ENCODE measurements at places on chromosomes 1 and 21.

- DNase-seq: no peak
Measured at GRCh38 chr1:76012341-76013205, 62.0 kb upstream of the ST6GALNAC3 start.

- DNase-seq: no peak
Measured at GRCh38 chr1:41341772-41342562, 19.3 kb upstream of the FOXO6 start.

DNA sequence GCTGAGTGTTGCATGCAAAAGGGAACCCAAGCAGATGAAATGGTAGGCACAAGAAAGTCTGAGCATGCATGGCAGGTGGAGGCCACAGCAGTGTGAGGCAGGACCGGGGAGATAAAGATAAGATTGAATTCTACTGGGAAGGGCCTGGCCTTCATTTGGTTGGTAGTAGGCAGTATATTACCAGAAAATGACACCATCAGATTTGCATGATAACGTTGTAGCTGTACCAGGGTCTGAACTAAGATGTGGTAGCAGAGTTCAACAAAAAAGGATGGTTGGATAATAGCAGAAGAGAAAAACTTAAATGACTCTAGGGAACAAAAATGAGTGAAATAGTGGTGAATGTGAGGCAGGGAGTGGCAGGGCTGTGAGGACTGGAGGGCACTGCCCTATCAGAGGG lies 75.6 kb upstream of the DNAJC6 start:
- DNase-seq: no peak

- DNase-seq: no peak
Measured at GRCh38 chr1:193219391-193219790, 33.0 kb upstream of the B3GALT2 start.

DNA sequence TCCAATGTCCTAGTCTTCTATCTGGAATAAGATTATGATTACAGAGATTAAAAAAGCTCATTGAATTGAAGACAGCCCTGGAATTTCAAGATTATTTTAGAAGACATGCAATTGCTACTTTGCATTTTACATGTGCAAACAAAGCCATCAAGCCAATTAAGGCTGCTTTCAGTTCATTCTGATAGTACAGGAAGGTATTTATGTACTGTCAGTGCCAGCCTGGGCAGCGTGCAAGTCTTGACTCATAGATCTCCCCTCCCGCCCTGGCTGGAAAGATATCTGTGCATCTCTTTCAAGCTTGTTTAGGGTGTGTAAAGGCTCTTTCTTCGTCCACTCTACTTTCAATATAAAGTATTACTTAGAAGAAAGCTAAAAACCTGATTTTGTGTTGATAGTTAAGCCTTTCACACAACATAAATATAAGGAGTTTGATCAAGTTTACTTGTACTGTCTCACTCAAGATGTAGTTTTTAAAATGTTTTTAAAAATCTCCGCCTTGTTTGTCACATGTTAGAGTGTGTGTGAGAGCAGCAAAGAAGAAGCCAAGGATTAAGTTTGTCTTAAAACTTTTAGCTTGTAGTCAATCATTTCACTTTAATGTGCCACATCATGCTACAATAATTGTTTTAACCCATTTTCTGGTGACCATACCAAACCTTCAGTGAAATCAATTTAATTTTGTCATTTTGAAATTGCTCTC lies 13.6 kb upstream of the LYPLAL1 start:
- no peak for DNase-seq

- peak; percentile 49 for DNase-seq
Measured at GRCh38 chr21:30194701-30195299, 21.1 kb downstream of the CLDN8 start.

- DNase-seq: no peak
Measured at GRCh38 chr1:214747050-214747635, 144.1 kb downstream of the CENPF start.

GRCh38 chr1:172547071-172547470 lies 14.1 kb downstream of the SUCO start:
- DNase-seq: no peak

DNA sequence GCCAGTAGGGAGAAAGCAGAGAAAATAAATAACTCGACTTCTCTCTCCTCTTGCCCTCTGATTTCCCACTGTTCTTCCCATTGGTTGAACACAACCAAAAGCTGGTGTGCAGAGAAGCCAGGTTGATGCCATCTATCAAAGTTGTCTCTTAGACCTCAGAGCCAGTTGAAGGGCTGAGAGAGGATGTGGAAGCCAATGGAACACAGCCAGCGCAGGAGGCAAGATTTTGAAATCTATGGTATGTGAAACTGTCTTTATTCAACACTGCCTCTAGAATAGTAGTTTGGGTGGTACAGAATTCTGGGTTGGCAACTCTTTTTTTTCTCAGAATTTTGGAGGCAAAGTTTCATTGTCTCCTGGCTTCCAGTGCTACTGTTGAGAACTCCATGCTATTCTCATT lies 11.3 kb upstream of the SMAP2 start:
- DNase-seq: no peak

GRCh38 chr21:37636152-37636860 lies 269.7 kb downstream of the DYRK1A start:
- DNase-seq: no peak

DNA sequence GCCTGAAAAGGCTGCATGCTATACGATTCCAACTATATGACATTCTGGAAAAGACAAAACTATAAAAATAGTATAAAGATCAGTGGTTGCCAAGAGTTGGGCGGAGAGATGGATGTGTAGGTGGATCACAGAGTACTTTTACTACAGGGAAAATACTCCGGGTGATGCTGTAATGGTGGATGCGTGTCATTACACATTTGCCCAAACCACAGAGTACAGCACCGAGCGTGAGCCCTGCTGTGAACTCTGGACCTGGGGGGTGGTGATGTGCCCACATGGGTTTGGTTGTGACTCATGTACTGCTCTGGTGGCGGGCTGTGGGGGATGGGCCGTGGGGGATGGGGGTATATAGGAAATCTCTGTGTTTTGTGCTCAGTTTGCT lies 162.7 kb upstream of the COL6A1 start:
- peak; percentile 44 for DNase-seq

GRCh38 chr1:227941509-227942020 lies 6.2 kb downstream of the WNT9A start:
- no peak for DNase-seq

GRCh38 chr1:25008192-25008485 lies 78.1 kb upstream of the RUNX3 start:
- DNase-seq: no peak

DNA sequence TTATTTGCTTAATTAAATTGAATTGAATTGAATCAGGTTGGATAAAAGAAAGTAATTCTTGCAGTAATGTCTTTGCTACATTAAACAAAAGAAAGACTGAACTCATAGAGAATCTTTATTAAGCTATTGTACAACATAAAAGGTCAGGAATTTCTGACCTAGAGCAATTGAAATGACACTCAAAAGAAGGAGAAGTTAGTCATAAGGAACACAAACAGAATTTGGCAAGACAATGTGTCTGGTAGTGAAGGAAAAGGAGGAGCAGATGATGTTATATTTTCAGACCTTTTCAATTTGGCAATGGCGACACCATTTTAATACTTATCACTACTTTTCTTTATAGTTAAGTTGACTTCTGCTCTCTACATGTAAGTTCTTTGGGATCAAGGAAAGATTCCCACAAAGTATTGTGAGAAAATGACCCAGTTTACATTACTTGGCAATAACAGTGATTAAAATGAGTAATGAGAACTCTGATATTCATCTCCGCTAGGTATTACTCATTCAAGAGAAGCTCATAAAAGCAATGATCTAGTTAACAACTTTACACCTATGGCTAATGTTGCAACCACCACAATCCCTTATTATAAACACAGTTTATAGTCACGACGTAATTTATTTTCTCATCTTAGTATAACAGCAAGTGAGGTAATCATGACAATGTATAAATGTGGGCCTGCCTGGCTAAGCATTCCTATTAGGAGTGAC lies 14.7 kb upstream of the KRTAP21-1 start:
- no peak for DNase-seq

- DNase-seq: peak; percentile 53
Measured at GRCh38 chr1:15155888-15156741, 2.6 kb downstream of the TMEM51 start.

GRCh38 chr1:20174937-20175666 lies 10.8 kb upstream of the UBXN10 start:
- no peak for DNase-seq

DNA sequence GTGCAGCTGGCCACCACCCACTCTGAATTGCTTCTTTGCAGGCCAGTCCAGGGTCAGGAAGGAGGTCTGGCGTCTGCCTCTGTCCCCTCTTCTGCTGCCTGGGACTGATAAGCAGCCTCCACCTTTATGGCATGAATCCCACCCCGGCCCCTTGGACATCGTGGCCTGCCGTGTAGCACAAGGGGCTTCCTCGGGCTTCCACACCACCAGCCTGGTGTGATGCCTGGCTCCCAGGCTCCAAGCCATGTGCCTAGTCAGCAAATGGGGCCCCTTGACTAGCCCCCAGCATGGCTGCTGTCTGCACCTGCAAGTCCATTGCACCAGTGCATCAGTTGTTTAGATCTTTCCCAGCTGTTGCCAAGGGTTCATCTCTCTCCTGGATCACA lies 9.9 kb upstream of the ARF1 start:
- DNase-seq: no peak

- no peak for DNase-seq
Measured at GRCh38 chr1:226940806-226941067, 643 bp downstream of the COQ8A start.

- DNase-seq: peak; percentile 94
Measured at GRCh38 chr1:62271948-62272728, 47.1 kb downstream of the KANK4 start.

DNA sequence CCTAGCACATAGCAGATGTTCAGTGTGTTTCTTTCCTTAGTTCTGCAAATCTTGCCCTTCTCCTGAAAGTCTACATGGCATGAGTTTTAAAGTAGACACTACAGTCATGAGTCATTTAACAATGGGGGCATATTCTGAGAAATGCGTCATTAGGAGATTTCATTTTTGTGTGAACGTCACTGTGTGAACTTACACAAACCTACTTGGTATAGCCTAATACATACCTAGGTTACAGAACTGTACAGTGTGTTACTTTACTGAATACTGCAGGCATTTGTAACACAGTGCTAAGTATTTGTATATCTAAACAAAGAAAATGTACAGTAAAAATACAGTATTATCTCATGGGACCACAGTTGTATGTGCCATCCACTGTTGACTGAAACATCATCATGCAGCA lies 10.0 kb downstream of the TTF2 start:
- DNase-seq: no peak

DNA sequence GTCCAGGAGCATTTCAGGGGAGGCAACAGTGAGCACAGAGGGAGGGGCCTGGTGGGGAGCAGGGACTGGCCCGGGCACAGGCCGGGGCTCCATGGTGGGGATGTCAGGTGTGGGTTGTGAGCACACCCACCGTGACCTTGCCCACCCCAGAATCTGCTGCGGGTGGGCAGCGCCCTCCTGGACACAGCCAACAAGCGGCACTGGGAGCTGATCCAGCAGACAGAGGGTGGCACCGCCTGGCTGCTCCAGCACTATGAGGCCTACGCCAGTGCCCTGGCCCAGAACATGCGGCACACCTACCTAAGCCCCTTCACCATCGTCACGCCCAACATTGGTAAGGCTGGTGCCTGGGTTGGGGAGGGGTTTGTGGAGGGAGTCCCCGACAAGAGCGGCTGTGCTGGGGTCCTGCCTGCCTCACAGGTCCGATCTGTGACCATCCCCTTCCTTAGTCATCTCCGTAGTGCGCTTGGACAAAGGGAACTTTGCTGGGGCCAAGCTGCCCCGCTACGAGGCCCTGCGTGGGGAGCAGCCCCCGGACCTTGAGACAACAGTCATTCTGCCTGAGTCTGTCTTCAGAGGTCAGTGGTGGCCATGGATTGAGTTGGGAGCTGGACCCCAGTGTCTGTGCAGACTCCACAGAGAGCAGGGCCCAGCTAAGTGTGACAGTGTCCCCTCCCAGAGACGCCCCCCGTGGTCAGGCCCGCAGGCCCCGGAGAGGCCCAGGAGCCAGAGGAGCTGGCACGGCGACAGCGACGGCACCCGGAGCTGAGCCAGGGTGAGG lies 14.3 kb downstream of the PSRC1 start:
- no peak for DNase-seq

DNA sequence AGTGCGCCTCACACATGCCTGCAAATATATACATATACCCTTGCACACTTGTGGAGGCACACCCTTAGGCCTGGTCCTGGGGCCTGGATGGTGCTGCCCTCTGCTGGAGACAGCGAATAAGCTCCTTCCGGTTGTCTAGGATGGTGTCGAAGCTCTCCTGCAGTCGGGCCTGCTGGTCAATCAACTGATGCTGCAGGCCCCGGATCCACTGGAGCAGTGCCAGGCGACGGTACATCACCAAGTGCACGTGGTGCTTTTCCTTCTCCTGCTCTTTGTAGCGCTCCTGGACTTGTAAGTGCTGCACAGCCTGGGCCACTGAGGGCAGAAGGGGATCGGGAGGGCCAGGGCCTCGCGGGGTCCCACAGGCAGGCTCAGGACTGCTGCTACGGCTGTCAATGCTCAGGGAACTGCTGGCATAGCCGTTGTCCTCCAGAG lies 3.1 kb downstream of the C1orf216 start:
- DNase-seq: peak; percentile 77

GRCh38 chr1:62263814-62264353 lies 55.4 kb downstream of the KANK4 start:
- DNase-seq: no peak

DNA sequence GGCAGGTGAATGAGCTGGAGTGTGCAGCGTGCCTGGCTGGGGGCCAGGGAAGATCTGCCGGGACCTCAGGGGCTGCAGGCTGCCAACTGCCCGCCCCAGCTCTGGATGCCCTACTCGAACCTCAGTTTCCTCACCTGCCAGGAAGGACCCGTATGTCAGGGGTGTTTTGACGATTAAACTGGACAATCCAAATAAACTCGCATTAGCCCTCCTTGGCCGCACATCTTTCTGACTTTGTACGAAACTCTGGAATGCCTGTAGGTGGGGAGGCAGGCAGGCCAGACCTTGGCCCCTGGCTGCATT lies 8.3 kb upstream of the ZNF669 start:
- no peak for DNase-seq

GRCh38 chr1:4655674-4656532 lies 1.5 kb downstream of the AJAP1 start:
- peak; percentile 53 for DNase-seq

DNA sequence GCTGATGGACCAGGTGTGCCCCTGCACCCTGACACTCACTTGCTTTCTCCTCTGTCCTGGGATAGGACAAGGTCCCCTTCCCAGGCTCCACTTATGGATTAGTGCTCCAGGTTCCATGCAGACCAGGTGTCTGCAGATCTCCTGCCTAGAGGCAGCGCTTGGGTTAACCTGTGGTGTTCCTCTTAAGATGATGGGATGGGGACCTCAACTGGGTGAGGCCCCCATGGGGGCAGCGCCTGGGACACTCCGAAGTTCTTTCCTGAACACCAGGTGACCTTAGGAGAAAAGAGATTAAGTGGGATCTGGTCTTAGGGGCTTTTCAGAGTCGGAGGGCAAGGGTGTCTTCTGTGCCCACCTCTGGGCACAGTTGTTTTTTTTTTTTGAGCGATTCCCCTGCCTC lies 21.2 kb downstream of the TNNT2 start:
- DNase-seq: no peak

DNA sequence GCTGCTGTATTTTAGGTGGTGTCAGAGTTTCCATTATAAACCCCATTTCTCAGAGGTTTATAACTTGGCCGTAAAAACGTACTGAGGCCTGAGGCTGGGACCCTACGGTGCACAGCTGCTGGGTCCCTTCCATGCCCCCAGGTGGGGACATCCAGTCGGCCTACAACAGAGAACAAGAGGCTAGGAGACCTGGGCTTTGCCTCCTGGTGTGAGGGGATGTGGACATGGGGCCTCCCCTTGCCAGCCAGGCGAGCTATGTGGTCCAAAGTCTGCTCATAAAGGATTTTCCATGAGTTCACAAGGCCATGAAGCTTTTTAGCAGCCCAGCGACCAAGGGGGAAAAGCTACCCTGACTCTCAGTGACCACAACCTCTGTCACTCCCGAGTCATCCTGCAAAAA lies 261.5 kb upstream of the VAMP3 start:
- no peak for DNase-seq

Data from common myeloid progenitor, CD34-positive (primary cell).